ENCODE measurements at places on chromosomes 2 and 18.

DNA sequence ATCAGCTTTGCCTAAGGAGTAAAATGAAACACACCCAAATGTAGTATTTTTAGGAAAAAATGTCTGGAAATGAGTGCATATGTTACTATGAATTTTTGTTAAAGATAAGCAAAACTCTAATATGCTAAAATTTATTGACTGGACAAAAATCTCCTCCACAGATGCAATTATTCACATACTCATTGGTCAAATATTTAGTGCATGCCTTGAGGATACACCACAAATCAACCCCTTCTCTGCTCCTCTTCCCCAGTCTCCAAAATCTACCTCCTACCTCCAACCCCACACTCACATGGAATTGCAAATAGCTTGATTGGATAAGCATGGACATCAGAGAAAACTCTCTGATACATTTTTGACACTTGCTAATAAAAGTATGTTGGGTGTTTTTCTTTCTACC, 95.6 kb upstream of the CDC42EP3 start:
- DNase-seq: no peak

GRCh38 chr2:70304498-70304897, 2.6 kb upstream of the FAM136A start:
- no peak for DNase-seq

DNA sequence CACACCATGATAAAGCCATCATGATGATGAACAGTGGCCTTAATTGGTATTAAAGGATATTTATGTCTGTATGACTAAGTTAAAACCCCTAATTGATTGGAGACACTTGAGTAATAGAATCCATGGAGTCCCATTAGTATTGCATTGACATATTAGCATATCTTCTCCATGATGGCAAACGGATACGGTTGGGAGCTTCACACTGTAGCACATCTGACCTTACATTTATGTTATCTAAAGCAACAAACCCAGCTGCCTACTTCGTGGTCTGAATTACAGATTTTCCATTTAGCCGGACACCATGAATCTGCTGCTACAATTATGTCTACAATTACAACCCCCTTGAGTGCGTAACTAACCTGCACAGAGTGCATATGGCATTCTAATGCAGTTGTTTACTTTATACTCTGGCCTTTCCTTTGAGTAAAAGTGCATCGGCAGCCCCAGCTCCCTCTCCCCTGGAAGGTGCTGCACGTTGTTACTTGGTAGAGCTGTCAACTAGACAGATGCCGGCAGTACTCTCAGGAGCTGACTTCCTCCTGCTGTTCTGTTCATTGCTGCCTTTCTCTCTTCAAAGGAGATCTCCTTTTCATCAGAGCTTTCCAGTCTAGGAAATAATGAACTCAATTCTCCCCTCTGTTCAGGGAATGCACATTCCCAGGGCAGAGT, 92.1 kb downstream of the LRRC30 start:
- no peak for DNase-seq

DNA sequence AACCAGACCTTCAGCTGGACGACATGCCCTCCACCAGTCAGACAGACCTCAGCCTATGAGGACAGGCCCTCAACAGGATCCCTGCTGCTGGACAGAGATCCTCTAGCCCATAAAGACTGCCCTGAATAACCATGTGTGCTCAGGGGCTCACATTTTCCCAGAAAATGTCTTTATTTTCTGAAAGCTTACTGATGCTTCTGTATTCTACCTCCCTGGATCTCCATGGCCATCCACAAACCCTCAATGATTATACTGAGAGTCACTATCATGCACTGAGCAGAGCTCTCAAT, 1.8 kb upstream of the PTPN18 start:
- DNase-seq: no peak

GRCh38 chr2:167411367-167411766, 523.1 kb downstream of the XIRP2 start:
- DNase-seq: no peak

GRCh38 chr2:127645026-127645394, 943 bp upstream of the GPR17 start:
- no peak for DNase-seq

GRCh38 chr18:50870138-50870845, 8.6 kb upstream of the ME2 start:
- no peak for DNase-seq

DNA sequence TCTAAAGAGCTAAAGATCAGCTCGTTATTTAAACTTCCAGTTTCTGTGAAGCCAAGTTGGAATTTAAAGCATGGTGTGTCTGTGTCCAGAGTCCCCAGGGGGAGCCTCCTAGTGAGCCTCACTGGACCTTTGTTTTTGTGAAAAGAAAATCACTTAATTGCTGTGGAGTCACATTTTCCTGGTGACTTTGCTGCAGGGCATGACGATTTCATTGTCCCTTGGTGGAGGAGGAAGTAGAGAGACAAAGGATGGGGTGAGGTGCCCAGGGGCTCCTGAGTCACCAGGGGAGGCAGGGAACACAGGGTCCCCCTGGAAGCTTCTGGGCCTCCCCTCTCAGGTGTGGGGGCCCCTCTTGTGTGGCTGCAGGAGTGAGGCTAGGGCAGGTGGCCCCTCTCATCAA, 19.7 kb downstream of the ATP6V1C2 start:
- DNase-seq: no peak

DNA sequence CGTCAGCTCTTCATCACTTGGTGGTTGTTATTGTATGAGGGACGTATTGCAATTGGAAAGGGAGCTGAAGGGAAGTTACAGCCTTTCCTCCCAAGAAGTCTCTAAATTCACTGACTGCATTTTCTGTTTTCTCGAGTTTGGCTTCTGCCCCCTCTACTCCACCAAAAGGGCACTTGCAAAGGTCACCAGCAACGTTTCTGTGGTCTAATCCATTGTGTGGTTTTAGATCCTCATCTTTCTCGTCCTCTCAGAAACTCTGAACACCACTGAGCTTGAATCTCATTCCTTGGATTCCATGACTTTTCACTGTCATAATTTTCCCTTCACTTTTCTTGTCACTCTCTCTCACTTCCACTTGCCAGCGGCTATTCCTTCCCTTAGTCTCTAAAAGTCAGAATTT, 308.0 kb downstream of the AFF3 start:
- DNase-seq: no peak

DNA sequence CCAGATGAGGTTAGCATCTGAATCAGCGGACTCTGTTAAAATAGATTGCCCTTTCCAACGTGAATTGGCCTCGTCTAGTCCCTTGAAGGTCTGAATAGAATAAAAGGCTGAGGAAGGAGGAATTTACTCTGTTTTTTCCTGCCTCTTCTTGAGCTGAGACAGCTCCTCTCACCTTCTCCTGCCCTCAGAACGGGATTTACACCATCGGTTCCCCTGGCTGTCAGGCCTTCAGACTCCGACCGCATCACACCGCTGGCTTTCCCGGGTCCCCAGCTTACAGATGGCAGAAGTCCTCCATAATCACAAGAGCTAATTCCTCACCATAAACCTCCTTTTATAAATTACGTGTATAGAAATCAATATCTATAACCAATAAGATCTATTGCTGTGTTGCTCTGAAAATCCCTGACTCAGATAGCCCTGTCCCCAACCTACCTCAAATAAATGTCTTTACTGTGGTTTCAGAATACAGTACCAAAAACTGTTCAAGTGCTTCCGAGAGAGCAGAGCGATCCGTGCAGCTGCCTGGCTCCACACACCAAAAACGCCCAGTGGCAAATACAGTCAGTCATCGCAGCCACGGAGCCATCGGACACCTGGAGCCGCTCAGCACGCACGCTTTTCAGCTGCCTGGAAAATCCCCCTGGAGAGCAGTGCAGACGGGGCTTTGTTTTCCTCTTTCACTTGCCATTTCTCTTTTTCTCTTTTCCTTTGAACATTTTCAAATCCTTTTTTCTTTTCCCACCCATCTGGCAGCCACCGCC, 196.9 kb downstream of the NRP2 start:
- DNase-seq: no peak

DNA sequence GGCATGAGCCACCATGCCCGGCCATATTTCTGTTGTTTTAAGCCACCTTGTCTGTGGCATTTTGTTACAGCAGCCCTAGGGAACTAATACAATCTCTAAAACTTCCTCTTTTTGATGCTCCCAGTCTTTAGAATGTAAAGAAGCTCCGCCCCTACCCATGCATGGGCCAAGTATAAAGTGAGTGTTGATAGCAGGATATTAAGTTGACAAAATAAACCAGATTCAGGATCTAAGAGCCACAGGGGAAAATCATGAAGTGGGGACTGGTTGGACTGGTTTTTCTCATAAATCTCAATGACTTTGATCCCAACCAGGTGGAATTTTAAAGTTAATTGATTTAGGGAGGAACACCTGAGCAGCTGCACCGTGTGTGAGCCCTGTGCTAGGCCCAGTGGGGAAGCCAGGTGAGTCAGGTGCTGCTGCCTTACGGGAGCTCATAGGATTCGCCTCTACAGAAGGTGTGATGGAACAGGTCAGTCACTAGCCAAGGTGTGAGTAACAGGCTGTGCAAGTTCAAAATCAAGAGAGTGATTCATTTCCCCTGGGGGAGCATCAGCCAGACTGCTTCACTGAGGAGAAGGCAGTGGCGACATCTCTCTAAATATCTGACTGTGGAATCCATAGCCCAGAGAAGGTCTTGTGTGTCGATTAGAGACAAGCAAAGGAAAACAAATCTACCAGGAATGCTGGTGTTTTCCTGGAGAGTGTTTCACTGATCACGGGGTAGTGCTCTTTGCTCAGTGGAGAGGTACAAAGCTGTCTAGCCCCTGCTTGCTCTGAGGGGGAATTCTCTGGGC, 63.0 kb upstream of the MSH2 start:
- DNase-seq: no peak
